ENCODE measurements at places on chromosomes 12 and 14.
A peak's percentile ranks its signal among the peaks of the same experiment; 100 is the strongest.

DNA sequence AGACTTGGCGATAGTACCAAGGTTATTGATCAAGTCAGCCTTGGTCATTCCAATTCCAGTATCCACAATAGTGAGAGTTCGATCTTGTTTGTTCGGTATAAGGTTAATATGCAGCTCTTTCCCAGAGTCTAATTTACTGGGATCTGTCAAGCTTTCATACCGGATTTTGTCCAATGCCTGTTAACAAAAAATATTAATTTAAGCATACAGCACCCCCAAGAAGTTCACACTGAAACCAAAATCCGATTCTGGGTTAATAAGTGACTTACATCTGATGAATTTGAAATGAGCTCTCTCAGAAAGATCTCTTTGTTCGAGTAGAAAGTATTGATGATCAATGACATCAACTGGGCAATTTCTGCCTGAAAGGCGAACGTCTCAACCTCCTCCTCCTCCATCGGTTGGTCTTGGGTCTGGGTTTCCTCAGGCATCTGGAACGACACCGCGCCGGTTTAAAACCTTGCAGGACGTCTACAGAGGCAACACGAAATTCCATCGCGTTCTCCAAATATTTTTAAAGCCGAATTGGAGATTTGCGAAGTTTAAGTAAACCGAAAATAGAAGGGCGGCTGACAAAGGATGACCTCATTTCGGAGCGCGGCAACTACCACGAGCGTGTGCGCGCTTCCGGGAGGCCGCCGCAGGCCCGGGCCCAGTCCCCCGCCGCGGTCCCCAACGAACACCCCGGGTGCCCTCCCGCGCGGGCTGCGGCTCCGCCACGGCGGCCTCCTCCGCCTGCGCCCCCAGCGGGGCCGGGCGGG lies 716 bp downstream of the HSP90AA1 start:
- DNase-seq = no peak

DNA sequence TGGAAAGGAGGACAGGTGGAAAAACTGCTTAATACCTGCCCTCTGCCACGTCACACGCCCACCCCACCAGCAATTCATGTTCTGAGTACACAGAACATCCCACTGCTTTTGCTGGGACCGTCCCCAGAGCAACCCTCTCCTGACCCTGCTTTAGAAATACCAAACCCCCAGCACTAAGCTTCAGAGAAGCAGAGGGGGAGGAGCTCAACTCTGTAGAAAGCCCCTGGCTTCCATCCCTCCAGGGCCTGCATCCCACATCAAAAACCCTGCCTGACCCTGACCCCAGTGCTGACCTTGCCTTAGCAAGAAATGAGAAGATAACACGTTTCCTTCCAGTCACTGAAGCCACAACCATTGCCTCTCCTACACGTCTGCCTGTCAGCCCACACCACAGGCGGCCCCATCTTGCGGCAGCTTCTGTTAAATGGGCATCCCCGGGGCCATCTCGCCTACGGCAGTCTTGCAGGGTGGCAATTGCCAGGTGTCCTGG lies 19.7 kb downstream of the VDR start:
- no peak for DNase-seq

DNA sequence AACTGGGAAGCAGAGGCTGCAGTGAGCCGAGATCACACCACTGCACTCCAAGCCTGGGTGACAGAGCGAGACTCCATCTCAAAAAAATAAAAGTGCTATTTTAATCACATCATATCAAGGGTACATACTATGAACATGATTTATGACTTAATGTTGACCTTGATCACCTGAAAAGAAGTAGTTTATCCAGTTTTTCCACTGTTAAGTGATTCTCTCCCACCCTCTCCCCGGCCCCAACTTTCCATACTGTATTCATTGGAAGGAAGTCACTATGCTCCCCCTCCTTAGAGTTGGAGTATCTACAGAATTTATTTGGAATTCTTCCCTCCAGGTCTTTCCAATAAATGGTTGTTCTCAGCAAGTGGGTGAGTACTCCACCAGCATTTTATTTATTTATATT lies 3.0 kb upstream of the PRMT5 start:
- no peak for DNase-seq

- DNase-seq = no peak
Measured at GRCh38 chr14:77012193-77012765, 16.2 kb downstream of the IRF2BPL start.

GRCh38 chr12:123979566-123979965 lies 6.6 kb downstream of the ZNF664 start:
- no peak for DNase-seq

GRCh38 chr12:131608740-131609690 lies 101.9 kb upstream of the SFSWAP start:
- DNase-seq = peak; percentile 85

- no peak for DNase-seq
Measured at GRCh38 chr14:61064856-61065255, 83.8 kb downstream of the SLC38A6 start.

- DNase-seq = no peak
Measured at GRCh38 chr14:33014710-33015109, 76.0 kb downstream of the NPAS3 start.

- DNase-seq = no peak
Measured at GRCh38 chr14:51653079-51653774, 1.5 kb downstream of the FRMD6 start.

All from ecto neural progenitor cell (in vitro differentiated cells).